Activated CD4-positive, alpha-beta memory T cell treated with anti-CD3 and anti-CD28 coated beads, Interleukin-2, amount 10 ng/mL, durations not matched to agents 7 days and 5 days (primary cell): ENCODE measurements at places on chromosomes 2 and 18.

DNA sequence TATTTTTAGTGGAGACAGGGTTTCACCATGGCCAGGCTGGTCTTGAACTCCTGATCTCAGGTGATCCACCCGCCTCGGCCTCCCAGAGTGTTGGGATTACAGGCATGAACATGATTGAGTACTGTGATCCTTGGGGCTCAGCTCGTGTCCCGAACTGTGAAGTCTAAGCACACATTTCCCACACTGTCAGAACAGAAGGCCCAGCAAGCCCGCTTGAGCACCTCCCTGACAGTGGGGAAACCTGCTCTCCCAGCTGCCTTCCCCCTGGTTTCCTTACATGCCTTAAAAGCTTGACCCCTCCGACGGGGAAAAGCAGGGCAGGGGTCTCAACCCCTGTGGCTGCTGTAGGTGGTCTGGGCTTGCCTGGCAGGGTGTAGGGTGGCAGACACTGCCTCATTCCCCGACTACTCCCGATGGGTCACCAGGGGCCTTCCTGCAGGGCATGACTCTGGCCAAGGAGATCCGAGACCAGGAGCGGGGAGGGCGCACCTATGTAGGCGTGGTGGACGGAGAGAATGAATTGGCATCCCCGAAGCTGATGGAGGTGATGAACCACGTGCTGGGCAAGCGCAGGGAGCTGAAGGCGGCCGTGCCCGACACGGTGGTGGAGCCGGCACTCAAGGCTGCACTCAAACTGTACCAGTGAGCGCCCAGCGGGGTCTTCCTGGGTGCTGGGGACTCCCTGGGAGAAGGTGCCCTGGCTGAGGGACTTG lies 10.1 kb downstream of the VIL1 start:
- no peak for DNase-seq

DNA sequence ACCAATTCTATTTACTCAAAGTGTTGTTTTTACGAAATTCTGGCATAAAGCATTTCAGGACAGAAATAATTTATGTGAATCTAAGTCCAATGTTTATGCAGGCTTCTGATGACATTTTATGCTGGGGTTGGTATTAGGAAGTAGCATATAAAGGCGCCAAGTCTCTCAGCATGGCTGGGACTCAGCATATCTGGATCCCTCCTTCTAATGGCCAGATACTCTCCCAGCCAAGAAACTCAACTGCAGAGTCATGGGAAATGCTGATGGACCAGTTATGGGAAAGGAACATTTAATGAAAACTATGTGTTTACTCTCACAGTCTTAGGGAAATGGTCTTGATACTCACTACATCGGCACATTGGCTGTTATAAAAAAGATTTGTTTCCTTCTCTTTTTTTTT lies 392.2 kb downstream of the ARHGAP15 start:
- no peak for DNase-seq

GRCh38 chr18:6284300-6284699 lies 130.4 kb downstream of the L3MBTL4 start:
- no peak for DNase-seq

- no peak for DNase-seq
These were observed 156.3 kb downstream of the CYP26B1 start for GRCh38 chr2:71991397-71991796.

GRCh38 chr18:55280503-55280902 lies 307.5 kb downstream of the TCF4 start:
- no peak for DNase-seq

GRCh38 chr2:26355038-26355995 lies 8.7 kb upstream of the ADGRF3 start:
- no peak for DNase-seq

DNA sequence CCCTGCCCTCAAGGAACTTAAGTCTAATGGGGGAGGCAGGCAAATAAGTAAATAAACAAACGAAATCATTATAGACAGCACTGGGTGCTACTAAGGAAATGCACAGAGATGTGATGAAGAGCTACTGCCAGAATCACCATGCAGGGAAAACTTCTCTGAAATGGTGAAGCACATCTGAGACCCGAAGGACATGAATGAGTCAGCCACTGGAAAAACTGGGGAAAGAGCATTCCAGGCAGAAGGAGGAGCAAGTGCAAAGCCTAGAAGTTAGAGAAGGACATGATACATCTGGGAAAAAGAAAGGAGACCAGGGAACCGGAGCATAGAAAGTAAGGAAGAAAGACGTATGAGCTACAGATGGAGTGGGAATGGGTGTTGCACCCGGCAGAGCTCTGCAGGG lies 56.8 kb downstream of the TGFA start:
- DNase-seq = no peak

DNA sequence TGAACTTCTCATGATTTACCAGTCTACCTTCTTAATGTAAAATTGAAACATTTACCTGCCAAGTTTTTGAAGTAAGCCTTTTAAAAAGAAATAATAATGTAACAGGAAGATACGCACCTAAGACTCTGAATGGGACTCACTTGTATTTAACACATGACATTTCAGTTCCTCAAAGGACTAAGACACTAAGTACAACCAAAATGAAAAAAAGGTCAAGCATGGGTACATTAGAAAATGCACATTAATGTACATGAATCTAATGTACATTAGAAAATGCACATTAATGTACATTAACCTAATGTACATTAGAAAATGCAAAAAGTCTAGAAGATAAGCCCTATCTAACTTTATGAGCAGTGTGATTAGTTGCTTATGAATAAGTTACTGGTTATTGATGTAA lies 69.3 kb upstream of the FZD5 start:
- no peak for DNase-seq

- DNase-seq = no peak
These were observed 207.7 kb upstream of the STON1 start for GRCh38 chr2:48322251-48322650.

GRCh38 chr2:111909079-111909478 lies 10.7 kb downstream of the MERTK start:
- DNase-seq = no peak

DNA sequence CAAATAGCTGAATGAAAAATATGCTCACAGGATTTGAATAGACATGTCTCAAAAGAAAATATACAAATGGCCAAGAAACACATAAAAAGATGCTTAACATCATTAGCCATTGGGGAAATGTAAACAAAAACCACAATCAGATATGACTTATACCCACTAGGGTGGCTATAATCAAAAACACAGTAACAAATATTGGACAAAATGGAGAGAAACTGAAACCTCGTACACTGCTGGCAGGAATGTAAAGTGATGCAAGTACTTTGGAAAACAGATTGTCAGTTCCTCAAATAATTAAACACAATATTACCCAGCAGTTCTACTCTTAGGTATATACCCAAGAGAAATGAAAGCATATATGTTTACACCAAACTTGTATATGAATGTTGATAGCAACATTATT lies 213.0 kb downstream of the PHLPP1 start:
- DNase-seq = no peak

- no peak for DNase-seq
These were observed 6.6 kb downstream of the BCL2L11 start for GRCh38 chr2:111127351-111127750.

DNA sequence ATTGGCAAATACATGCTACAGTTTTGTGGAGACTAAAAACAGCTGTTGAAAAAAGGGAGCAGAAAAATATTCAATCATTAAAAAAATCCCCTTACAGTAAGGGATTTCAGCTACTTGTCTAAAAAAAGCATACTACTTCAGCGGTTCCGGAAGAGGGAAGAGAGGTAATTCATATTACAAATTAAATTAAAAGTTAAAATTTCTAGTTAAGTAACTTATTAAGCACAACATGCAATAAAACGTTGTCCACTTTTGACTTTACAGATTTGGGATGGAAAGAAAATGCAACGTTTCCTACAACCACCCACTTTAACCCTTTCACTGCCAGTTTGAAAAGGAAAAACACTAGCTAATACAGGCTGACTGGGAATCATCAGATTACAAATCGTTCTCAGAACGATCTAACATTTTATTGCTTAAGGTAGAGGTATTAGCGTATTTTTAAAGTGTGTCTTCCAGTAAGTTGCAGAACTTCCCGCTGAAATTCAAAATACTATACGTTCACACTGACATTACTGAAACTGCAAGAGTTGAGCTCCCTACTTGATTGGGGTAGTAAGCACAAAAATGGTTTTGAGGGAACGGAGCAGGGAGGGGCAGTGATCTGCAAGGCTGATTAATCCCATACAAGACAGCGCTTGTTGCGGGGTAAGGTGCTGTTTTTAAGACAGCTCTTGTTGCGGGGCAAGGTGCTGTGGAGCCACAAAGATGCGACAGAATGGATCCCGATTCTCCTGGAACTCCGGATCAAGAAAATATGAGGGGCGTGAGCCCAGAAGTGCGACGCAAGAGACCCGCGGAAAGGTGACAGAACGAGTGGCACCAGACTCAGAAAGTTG lies 743 bp downstream of the HADHA start:
- no peak for DNase-seq

- no peak for DNase-seq
These were observed 22.4 kb upstream of the MGAT5 start for GRCh38 chr2:134231301-134231964.

DNA sequence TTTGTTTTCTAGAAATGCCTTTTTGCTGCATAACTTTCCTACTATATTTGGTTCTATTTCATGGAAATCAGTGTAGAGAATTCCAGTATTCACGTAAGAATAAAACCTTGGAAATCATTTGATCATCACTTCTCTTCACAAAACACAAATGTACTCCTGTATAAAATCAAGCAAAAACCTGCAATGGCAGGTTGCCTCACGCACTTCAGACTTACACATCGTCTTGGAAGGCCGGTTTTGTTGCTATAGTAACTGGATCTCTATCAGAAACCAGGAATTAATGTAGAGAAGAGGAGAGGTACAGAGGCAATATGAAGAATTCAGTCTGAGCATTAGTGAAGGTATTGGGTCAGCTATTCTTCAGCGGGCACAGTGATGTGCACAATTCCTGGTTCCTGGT lies 370.7 kb upstream of the CYRIA start:
- DNase-seq = no peak

DNA sequence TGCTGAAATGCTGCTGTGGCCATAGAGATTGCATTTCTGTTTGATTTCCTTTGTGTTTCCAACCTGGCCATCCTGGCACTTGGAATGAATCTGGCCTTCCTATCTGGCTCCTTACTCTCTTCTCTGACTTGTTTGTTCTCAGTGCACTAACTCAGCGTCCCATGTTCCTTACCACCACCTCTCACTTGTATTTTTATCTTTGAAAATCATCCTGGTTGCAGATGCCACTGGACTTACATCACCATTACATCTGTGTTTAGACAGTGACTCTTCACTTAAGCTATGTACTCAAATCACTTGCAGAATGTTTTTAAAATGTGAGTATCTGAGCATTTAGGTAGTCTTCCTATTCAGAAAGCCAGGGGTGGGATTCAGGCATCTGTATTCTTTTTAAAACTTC lies 239.5 kb downstream of the WDR7 start:
- DNase-seq = no peak

- DNase-seq = no peak
These were observed 181.0 kb upstream of the CDH2 start for GRCh38 chr18:28357766-28358401.

GRCh38 chr2:54723996-54724559 lies 616 bp downstream of the EML6 start:
- no peak for DNase-seq

DNA sequence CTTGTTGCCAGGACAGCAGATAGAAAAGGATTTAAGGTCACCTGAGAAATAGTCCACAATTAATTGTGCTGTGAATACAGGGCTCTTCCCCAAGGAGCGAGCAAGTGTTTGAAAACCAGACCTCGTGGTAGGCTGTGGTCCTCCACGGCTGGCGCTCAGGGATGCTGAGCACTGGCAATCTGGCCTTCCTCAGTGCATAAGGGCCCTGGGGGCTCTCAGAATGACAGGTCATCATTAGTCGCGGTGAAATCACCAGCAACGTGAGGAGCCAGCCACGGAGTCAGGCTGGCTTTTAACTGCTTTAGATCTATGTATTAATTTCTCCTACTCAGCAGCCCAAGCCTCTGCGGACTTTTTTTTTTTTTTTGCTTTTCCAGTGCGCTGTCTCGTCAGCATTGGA lies 148.5 kb downstream of the FHOD3 start:
- no peak for DNase-seq

GRCh38 chr2:7020939-7021470 lies 103.8 kb downstream of the RNF144A start:
- DNase-seq = no peak

- DNase-seq = no peak
These were observed 133.8 kb upstream of the CTDP1 start for GRCh38 chr18:79545736-79546171.

- DNase-seq = no peak
These were observed 24.8 kb downstream of the MRPL35 start for GRCh38 chr2:86223927-86224560.

GRCh38 chr2:169928463-169928864 lies 101.2 kb downstream of the UBR3 start:
- no peak for DNase-seq

DNA sequence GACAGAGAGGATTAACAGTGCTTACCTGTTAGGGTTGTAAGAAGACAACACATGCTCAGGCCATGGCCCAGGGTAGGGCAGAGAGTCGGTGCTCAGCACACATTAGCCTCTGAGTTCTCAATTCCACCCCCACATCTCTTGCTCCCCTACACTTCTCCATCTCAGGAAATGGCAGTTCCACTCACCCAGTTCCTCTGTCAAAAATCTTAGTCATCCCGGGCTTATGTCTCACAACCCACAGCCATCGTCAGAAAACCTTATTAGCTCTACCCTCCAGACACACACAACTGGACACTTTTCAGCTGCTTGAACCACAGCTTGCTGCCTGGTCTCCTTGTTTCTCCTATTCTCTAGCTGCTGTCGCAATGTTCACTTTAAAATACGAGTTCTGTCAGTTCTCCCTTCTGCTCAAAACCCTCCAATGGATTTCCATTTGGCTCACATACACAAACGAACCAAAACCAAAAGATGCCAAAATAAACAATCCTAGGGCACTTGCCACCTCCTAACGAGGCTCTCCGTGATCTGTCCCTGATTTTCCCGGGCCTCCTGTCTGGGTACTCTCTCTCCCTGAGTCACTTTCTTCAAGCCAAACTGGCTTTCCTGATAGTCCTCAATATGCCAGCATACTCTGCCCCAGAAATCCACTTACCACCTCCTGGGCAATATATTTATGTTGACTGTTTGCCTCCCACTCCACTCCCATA lies 89.7 kb downstream of the KCTD1 start:
- no peak for DNase-seq

GRCh38 chr2:24363301-24363700 lies 3.0 kb upstream of the ITSN2 start:
- no peak for DNase-seq

GRCh38 chr2:104452558-104452957 lies 401.4 kb upstream of the POU3F3 start:
- no peak for DNase-seq

GRCh38 chr2:1492711-1493430 lies 79.6 kb downstream of the TPO start:
- DNase-seq = peak; percentile 5

- DNase-seq = no peak
These were observed 144.7 kb downstream of the CAPN13 start for GRCh38 chr2:30662268-30663131.

- DNase-seq = no peak
These were observed 29.3 kb upstream of the ACAA2 start for GRCh38 chr18:49842656-49843055.

- no peak for DNase-seq
These were observed 58.9 kb downstream of the TET3 start for GRCh38 chr2:74043345-74044329.
